Natural killer cell (primary cell): ENCODE measurements at places on chromosomes 1 and 21. TPM values are rescaled to one million over a fixed set of nuclear protein-coding genes. Genes with fewer than 3 reads are reported as not detected.

UBL4B gene
- not detected for total RNA-seq

LAMC2 gene
- total RNA-seq = not detected

RNF186 gene
- total RNA-seq = not detected

GRCh38 chr1:83919872-83920271, 79.1 kb downstream of the TTLL7 start:
- no peak for DNase-seq
